B cell (primary cell): ENCODE measurements at places on chromosomes 5 and 9.

DNA sequence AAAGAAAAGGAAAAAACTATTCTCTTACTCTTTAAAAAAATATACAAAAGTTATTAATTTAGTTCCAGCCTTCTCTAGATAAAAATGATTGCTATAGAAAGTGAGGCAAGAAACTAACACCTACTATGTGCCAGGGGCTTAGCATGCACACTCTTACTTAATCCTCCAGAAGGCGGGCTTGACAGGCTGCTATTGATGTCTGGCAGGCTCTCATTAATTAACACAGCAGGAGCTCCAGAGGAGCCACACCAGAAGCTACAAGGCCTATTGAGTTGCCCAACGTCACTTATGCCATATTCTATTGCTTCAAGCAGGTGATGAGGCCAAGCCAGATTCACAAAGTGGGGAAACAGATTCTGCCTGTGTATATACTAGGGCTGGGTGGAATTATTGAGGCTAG, 54.6 kb upstream of the CLINT1 start:
- no peak for DNase-seq

- no peak for DNase-seq
Observed at GRCh38 chr9:77794985-77795384, 146.9 kb upstream of the GNA14 start.

GRCh38 chr5:96868603-96869371, 7.5 kb upstream of the ERAP2 start:
- DNase-seq, result peak; percentile 77

- no peak for DNase-seq
Observed at GRCh38 chr9:94157050-94157801, 73.0 kb downstream of the PTPDC1 start.
